Activated CD8-positive, alpha-beta memory T cell treated with anti-CD3 and anti-CD28 coated beads for 4 hours (primary cell): ENCODE measurements at places on chromosomes 7 and 10.

GRCh38 chr10:118913825-118914224, 115.7 kb upstream of the NANOS1 start:
- DNase-seq, result no peak

GRCh38 chr7:85061456-85061855, 125.4 kb downstream of the SEMA3D start:
- DNase-seq, result no peak

DNA sequence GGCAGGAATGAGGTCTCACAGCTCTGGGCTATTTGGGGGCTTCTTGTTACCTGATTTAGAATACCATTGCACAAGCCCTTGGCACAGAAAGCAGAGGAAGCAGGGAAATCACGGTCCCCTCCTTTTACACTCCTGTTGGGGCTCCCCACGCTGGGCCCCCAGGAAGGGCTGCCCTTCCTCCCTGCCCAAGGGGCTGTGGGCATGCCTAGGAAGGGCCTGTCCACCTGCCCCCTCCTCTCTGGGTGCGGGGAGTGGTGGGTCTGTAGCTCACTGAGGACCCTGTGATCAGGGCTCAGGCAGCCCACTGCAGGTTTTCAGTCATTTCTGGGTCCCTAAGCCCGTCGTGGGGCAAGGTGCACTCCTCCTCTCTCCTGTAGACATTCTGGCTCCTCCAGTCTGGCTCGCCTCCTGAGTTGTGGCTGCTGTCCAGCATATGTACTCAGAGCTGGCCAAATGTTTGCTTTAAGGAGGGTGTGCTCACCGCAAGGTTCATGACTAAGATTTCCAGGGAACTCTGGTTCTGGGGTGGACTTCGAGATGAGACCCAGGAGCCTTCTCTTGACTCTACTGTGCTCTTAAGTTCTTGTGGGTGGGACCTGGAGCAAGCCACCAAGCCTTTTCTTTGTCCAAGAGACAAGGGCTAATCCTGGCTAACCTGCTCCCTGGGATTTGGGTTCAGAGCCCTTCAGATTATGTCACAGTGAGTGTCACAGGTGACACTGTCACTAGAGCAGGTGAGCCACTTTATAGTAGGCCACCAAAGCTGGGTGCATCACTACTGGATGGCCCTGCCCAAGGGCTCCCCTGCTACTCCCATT, 56.0 kb downstream of the TACR2 start:
- DNase-seq, result no peak

- DNase-seq, result no peak
Observed at GRCh38 chr7:126179916-126180315, 1072.8 kb downstream of the GRM8 start.

DNA sequence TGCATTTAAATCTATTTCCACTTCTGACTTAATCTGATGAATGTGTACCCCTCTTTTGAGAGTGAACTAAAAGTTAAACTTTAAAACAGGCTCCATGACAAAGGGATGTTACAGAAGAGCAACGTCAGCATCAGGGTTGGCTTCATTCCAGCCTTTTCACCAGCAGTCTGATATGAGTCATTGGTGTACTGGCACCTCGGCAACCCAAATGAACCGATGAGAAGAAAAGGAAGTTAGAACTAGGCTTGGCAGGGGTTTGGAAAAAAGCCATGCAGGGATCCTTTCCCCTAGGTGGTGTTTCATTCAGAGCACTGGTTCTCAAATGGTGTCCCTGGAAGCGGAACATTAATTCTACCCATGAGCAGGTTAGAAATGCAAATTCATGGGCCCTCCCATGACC, 53.6 kb downstream of the SEC61G start:
- no peak for DNase-seq

DNA sequence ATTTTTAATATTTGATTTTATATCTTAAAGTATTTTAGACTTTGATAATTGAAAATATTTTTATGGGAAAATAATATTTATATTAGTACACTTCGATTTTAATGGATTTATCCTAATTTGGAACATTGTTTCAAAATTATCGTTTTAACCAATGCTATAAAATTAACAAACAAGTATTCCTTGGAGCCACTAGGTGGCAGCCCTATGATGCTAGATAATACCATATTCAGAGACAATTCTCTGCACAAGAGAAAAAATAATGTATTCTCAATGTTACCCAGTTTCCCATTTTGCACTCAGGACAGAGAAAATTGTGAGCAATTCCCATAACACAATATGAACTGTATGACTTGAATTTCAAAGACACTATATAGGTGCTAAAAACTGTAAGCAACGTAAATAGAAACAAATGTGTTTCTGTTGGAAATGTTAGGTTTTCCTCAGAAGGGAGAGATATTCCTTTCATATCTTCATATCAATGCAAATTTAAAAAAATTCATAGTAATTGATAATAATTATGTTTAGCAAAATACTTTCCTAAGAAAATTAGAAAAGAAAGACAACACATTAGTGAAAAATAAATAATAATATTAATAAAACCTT, 237.8 kb downstream of the SEMA3E start:
- DNase-seq, result no peak
